Activated T-helper 17 cell treated with anti-CD3 and anti-CD28 coated beads, Interleukin-2, amount 50 U/mL, for 72 hours (primary cell): ENCODE measurements at places on chromosomes 7 and 10.

DNA sequence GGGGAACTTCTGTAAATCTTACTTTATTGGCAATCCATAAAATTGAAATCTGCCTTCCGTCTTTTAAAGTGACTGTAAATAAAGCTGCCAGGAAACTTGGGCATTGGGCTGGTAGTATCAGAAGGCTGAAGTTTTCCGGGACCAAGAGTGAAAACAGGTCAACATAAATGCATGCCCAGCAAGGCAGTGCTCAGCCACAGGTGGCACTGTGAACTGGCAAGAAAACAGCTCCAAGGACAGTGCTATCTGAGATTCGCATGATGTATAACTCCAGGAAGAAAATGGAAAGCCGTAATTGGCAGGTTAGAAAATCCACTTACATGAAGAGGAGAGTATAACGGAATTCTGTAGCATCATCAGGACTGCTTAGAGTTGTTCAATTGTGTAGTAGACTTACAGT is 1.9 kb upstream of the INSYN2A start:
- no peak overlapping the region for H3K4me3 ChIP-seq
- no peak for ATAC-seq
- peaks cover 15% of the 10 kb centered on the region for H3K27me3 ChIP-seq
- no peak overlapping the region for H3K27ac ChIP-seq

DNA sequence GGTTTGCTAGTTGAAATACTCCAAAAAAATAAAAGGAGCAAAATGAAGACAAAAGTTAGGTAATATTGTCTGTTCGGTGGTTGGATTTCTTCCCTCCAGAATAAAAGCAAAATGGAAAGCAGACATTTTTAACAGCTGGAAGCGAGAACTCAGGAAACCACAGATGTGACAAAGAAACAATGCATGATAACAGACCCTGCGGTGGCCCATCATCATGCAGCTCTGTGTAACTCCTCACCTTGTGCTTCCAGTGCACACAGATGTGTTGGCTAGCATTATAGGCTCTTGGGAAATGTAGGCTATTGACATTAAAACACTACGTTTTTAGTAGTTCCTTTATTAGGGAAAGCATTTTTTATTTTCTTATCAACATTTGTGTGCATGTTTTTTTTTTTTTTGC is 53.9 kb upstream of the ARL4A start:
- no peak overlapping the region for H3K27ac ChIP-seq
- ATAC-seq, result no peak
- peaks cover 11% of the 10 kb centered on the region for H3K4me1 ChIP-seq
- H3K4me3 ChIP-seq, result no peak overlapping the region

DNA sequence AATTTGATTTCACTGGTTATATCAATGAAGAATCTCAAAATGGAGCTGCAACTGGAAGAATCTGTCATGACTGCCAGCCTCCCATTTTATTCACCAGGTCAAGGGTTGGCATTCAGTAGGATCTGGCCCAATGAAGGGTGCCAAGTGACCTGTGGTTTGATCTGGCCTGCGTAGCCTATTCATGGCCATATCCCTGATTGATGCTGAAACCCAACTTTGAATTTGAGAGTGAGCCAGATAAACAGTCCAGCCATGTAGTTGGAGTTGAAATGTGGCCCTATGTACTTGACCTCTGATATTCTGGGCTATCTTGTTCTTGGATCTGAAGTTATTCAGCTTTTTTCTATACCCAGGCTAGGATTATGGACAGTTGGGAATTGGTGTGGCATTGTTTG is 1.5 kb downstream of the MKLN1 start:
- no peak for ATAC-seq
- H3K27ac ChIP-seq, result peak overlapping the region; percentile 98
- H3K27me3 ChIP-seq, result no peaks in the 10 kb centered on the region
- peaks cover 40% of the 10 kb centered on the region for H3K4me1 ChIP-seq
- peak overlapping the region; percentile 87 for H3K4me3 ChIP-seq

- ATAC-seq, result no peak
- H3K36me3 ChIP-seq, result no peaks in the 10 kb centered on the region
- no peak overlapping the region for H3K4me3 ChIP-seq
- H3K4me1 ChIP-seq, result peaks cover 6% of the 10 kb centered on the region
Observed at GRCh38 chr7:917255-918117, 37.0 kb downstream of the ADAP1 start.

GRCh38 chr10:128624656-128625530 is 498.7 kb upstream of the MKI67 start:
- H3K27me3 ChIP-seq, result no peaks in the 10 kb centered on the region
- ATAC-seq, result no peak
- H3K36me3 ChIP-seq, result no peaks in the 10 kb centered on the region
- H3K4me3 ChIP-seq, result no peak overlapping the region
- H3K27ac ChIP-seq, result no peak overlapping the region
- H3K4me1 ChIP-seq, result no peaks in the 10 kb centered on the region

DNA sequence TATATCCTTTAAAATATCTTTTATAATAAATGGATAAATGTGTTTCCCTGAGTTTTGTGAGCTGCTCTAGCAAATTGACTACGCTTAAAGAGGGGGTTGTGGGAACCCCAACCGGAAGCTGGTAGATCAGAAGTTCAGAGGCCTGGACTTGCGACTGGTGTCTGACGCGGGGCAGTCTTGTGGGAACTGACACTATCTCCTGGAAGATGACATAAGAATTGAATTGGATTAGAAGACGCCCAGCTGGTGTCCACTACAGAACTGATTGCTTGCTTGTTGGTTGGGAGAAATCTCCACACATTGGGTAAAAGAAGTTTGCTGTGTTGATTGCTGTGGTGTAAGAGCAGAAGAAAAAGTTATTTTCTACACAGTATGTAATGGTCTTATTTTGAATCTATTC is 51.1 kb upstream of the AHR start:
- H3K27ac ChIP-seq, result no peak overlapping the region
- no peaks in the 10 kb centered on the region for H3K27me3 ChIP-seq
- no peaks in the 10 kb centered on the region for H3K4me1 ChIP-seq
- no peak overlapping the region for H3K4me3 ChIP-seq
- ATAC-seq, result no peak
- no peaks in the 10 kb centered on the region for H3K36me3 ChIP-seq

DNA sequence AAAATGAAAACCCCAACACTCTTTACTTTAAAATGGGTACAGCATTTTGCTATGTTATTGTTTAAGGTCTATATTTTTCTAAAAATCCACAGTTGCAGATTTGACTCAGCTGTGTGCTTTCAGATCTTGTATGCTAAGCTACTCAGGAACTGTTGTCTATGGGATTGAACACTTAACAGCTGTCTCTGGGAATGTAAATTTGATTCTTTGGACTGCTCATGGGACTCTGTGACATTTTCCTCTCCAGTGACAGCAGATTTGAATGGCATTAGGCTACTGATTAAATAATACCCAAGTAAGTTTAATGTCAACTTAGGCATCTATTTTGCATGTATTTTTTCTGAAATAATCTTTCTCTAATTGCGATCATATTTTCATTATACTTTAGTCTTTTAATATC is 1.7 kb upstream of the CD36 start:
- H3K36me3 ChIP-seq, result no peaks in the 10 kb centered on the region
- no peak overlapping the region for H3K4me3 ChIP-seq
- no peaks in the 10 kb centered on the region for H3K4me1 ChIP-seq
- ATAC-seq, result no peak
- H3K27ac ChIP-seq, result no peak overlapping the region

- peak; percentile 61 for ATAC-seq
- H3K4me1 ChIP-seq, result no peaks in the 10 kb centered on the region
- H3K27ac ChIP-seq, result no peak overlapping the region
- no peak overlapping the region for H3K4me3 ChIP-seq
Observed at GRCh38 chr10:97612386-97612785, 20.9 kb downstream of the MORN4 start.

DNA sequence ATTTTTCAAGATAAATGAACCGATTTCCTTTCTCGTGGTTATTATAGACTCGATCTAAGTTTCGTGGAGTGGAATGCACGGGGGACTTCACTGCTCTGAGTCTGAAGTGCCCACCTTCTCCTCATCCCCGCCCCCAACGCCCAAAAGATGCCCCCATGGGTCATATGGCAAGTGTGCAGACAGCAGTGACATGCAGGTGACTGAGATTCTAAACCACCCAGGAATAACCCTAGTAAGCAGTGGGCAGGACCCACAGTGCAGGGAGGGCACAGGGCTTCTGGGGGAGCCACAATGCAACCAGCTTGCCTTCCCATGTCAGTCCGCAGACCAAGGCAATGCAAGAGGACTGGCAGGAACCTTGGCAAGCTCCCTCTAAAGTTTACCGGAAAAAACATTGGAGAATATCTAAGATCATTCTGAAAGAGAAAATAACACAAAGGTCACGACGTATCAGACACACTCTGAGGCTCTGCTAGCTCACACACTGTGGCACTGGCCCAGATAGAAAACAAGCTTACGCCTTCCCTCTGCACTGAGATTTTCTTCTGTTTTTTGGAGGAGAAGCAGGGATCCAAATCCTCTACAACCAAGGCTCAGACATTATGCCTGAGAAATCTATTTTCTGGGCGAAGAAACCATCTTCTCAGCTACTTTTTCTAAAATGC is 239.6 kb downstream of the MAD1L1 start:
- H3K4me1 ChIP-seq, result peaks cover 3% of the 10 kb centered on the region
- no peak overlapping the region for H3K27ac ChIP-seq
- ATAC-seq, result no peak
- no peaks in the 10 kb centered on the region for H3K36me3 ChIP-seq

DNA sequence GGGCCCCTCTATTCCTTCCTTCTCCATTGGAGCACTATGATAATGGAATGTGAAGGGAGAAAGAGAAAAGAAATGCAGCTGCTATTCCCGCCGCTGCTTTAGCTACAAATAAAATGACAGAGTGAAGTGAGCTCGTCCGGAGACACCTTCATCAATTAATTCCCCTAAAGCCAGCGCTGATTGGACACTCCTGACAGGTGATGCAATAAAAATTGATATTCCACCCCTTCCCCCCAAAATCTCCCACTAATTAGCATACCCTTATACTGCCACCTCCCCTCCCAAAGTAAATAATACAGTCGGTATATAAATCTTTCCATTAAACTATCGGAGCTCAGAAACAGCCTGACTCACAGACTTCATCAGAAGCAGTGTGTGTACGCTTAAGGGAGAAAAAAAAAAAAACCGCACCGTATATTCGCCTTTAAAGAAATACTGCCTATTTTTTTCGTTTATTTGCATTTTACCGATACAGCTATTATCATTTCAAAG is 7.3 kb downstream of the SKIDA1 start:
- peak; percentile 50 for ATAC-seq
- peaks cover 32% of the 10 kb centered on the region for H3K4me1 ChIP-seq
- peaks cover 9% of the 10 kb centered on the region for H3K36me3 ChIP-seq
- H3K4me3 ChIP-seq, result peak overlapping the region; percentile 87
